ENCODE measurements at places on chromosomes 3 and 15.

GRCh38 chr3:20125897-20126296 is 60.1 kb downstream of the SGO1 start:
- DNase-seq, result no peak

DNA sequence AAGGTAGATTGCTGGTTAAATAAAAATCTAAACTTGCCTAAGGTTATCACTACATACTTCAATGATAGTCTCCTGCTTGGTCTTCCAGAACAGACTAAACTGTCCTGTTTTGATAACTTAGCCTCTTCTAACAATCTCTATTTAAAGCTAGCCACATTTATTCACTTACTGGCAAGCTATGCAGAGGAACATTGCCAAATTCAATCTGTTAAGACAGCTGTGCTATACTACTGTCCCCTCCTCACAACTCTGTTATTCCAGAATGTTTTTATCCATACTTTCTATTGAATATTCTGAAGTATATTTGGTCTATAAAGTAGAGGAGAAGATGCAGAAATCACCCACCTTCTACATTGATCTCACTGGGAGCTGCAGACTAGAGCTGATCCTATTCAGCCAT is 594.0 kb upstream of the CCDC54 start:
- no peak for DNase-seq

DNA sequence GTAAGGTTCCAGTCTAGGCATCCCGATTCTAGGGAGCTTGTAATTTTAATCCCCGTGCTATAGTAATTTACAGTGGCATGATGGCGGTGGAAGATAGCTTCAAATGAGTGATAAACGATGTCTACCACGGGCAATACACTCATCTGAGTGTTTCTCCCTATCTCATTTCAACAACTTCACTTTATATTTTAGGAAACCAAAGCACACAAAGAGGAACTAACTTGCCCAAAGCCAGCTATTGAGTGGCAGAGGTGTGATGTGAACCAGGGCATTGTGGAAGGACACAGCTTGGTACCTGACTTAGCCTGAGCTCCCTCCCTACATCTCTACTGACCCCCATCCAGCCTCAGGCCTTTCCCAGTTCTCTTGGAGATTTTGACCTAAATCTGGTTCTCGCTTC is 16.9 kb upstream of the FILIP1L start:
- DNase-seq, result no peak

- DNase-seq, result no peak
Observed at GRCh38 chr3:154098376-154098775, 22.8 kb upstream of the ARHGEF26 start.

- DNase-seq, result no peak
Observed at GRCh38 chr3:25728101-25728500, 55.1 kb downstream of the NGLY1 start.

- DNase-seq, result no peak
Observed at GRCh38 chr15:34616613-34617012, 33.2 kb upstream of the GOLGA8B start.

- DNase-seq, result no peak
Observed at GRCh38 chr3:186845756-186846155, 3.2 kb downstream of the ADIPOQ start.

- DNase-seq, result no peak
Observed at GRCh38 chr15:87902772-87903426, 353.6 kb downstream of the NTRK3 start.

GRCh38 chr15:93801206-93801605 is 430.2 kb upstream of the MCTP2 start:
- DNase-seq, result no peak

- no peak for DNase-seq
Observed at GRCh38 chr3:142319094-142319493, 93.7 kb upstream of the GK5 start.

- DNase-seq, result no peak
Observed at GRCh38 chr3:48065035-48065434, 48.8 kb upstream of the MAP4 start.

DNA sequence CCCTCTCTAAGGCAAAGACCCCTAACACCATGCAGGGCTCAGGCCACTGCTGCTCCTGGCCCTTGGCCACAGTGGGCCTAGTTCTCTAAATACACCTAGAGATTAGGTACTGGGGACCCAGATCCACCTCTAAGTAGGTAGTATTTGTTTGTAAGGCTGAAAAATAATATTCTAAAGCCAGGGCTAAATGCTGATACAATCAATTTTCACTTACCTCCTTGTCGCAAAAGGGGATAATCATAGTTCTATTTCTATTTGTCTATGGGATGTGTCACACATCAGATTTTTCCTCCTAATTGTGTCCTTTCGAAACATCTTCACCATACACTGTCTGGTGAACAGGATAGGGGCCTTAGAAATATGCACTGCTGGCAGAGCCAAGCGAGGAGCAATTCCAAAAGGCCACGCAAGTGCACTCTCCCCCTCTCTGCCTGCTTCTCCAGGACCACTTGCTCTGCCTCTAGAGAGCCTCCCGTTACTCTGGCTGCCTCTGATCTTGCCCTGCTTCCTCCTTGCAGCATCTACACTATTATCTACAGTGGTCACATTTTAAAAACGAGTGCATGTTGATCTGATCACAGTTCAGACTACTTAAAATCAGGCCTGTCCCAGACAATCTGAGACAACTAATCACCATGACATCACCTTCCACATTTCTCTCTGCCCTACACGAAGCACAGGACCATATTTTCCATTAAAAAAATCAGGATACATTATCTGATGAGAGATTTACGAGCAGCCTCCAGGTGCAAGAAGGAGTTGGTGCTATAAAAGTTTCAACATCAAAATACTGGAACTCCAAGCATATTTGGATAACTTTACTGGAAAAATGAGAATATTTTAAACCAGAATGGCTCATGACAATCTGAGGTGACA is 115.4 kb downstream of the MYLK start:
- DNase-seq, result no peak

GRCh38 chr3:139099968-139100817 is 55.5 kb upstream of the PRR23C start:
- no peak for DNase-seq

DNA sequence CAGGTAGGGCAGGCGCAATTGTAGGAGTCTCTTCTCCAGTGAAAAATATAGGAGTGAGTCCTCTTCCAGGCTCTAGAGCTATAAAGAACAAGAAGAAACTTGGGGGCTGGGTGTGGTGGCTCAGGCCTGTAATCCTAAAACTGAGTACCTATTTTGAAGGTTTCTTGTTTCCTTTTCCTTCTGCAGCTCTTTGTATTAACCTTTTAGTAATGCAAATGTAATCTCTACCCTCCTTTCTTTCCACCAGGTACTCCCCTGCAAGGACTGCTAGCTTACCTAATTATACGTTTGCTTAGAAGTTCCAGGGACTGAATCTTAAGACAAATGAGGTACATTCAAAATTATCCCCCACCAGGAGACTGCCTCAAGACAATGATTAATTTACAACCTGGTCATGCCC is 75.9 kb downstream of the CD47 start:
- no peak for DNase-seq

GRCh38 chr3:151926956-151927355 is 53.5 kb downstream of the SUCNR1 start:
- DNase-seq, result no peak

DNA sequence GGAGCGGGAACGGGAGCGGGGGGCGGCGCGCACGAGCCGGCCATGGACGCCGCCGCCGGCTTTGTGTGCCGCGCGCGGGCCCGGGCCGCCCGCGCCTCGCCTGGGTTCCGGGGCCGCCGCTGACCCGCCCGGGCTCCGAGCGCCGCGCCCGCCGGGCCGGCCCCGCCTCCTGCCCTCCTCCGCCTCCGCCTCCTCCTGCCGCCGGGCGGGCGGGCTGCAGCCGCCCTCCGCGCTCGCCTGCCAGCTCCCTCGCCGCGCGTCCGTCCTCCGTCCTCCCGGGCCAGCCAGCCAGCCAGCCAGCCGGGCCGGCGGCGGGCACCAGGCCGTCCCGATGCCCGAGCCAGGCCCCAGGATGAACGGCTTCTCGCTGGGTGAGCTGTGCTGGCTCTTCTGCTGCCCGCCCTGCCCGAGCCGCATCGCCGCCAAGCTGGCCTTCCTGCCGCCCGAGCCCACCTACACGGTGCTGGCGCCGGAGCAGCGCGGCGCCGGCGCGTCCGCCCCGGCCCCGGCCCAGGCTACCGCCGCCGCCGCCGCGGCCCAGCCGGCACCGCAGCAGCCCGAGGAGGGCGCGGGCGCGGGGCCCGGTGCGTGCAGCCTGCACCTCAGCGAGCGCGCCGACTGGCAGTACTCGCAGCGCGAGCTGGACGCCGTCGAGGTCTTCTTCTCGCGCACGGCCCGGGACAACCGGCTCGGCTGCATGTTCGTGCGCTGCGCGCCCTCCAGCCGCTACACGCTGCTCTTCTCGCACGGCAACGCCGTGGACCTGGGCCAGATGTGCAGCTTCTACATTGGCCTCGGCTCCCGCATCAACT is at the start of gene ABHD17C:
Gene ABHD17C (plus strand): TSS at position 212 of the 812 bp plus-strand sequence. CDS start 120 bp downstream, at position 332.
- DNase-seq, result peak; percentile 58

- DNase-seq, result no peak
Observed at GRCh38 chr3:29143151-29143550, 137.7 kb upstream of the RBMS3 start.

- DNase-seq, result no peak
Observed at GRCh38 chr3:41239587-41239986, 40.3 kb downstream of the CTNNB1 start.

- DNase-seq, result no peak
Observed at GRCh38 chr3:17091910-17092582, 207.3 kb downstream of the PLCL2 start.

DNA sequence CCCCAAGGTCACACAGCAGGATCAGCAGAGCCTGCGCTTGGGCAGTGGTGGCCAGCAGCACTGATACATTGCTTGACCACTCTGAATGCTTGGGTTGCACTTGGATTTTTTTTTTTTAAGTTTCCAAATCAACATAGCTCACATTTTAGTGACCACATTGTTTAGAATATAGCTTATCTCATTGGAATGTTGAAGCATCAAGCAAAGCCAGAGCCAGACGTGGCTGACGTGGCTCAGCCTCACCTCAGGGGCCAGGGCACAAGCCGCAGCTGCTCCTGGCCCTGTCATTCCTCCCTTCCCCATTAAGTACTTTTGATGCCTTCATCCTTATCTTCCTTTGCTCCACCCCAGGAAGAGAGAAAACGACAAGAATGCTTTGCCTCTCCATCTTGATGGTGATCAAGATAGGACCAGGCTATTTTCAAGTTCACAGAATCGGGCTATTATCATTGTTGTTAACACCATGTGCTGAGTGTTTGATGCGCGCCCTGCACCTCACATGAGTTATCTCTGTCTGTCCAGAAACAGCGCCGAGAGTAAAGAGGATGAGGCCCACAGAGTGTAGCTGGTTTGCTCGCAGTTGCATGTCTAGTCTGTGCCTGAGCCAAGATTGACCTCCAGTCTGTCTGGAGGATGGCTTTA is 75.8 kb downstream of the AAGAB start:
- no peak for DNase-seq

- DNase-seq, result no peak
Observed at GRCh38 chr3:50111757-50112156, 23.0 kb downstream of the RBM5 start.

DNA sequence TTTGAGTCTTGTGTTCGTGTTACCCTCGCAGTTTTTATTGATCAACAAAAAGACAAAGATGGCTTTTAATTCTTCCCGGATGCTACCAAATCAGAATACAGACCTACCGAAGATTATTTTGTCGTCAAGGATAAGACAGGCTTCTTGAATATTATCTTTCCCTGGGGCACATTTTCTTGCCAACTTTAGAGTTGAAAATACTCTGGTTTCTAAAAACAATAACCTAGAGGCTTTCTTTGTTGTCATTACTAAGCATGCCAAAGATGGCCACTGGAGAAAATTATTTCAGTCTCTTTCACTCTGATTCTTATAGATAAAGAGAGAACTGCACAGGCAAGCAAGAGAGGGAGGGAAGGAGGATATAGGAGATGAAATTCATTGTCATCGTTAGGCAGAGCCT is 33.9 kb downstream of the OXNAD1 start:
- no peak for DNase-seq

DNA sequence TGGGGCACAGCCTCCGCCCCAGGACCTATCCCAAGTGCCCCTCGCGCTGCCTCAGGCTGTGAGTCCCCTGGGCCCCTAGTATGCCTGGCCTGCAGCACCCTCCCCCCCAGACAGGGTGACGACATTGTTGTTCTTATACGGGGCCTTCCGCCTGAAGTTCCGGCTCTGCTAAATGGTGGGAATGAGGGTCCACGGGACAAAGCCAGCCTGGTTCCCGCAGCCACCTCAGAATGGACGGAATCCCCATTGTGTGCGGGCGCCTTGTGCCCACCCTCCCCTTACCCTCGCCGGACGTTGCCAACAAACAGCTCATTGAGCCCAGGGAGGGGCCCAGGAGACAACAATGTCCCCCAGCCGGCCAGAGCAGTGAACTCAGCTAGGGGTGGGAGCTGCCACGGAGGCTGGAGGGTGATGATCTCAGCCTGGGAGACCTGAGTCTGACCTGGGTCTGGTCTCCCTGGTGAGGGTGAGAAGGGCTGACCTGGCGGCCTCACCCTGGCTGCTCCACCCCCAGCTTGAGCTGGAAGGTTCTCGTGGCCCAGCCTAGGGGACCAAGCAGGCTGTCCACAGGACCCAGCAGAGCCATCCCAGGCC is 10.2 kb upstream of the DLL4 start:
- DNase-seq, result no peak

- no peak for DNase-seq
Observed at GRCh38 chr3:53845881-53846133, 412 bp downstream of the CHDH start.

- no peak for DNase-seq
Observed at GRCh38 chr3:64799606-64800005, 111.8 kb upstream of the ADAMTS9 start.

DNA sequence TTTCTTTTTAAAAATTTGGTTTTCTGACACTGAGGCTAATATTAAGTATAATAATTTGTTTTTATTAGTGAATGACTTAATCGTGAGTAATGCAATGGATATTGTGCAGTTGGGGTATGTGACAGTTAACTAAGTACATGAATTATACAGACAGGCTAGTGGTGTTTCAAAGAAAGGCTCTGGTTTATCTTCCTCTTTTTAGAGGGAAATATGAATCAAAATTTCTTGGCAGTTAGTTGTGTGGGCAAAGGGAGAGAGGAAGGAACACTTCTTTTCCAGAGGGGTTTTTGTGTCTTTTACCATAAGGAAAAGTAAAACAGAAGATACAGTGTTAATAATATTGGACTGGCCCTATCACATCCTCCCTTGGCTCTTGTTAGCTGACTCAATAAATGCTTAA is 2.7 kb downstream of the ZNF654 start:
- DNase-seq, result no peak

DNA sequence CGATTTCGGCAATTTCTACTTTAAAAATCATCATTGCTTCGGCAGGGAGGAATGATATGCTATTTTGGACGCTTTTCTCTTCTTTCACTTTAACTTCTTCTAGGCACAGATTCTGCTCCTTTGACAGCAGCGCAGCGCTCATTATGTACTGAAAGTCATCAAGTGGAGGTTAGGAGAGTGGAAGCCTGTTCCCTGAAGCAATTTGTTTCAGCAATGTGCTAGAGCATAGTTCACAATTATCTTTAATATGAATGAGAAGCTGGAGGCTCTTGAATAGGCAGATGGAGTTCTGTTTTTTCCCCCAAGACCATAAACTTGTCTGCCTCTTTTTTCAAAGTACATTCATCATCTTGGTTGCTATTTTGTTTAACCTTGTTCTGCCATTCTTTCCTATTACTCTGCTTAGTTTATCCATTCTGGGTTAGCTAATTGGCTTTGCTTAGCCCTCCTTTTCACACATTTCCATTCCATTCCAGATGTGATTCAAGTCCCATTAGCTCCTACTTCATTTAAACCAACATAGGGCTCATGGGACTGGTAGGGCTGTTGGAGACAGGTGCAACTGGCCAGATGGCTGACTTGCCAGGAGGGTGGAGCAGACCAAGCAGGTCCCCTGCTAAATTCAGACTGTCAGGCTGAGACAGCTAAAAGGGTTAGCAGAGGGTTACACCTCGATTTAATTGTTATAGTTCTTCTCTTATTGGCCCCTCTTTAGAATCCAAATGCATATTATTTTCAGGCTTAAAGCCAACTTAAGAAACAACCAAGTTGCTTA is 534.7 kb upstream of the CBLB start:
- DNase-seq, result no peak

Measured in stimulated activated CD8-positive, alpha-beta memory T cell treated with anti-CD3 and anti-CD28 coated beads, Interleukin-4, amount 100 ng/mL, for 48 hours (primary cell).